ENCODE measurements at places on chromosomes 5 and 9.

GRCh38 chr5:150352244-150353031, 5.1 kb upstream of the TCOF1 start:
- peak; percentile 35 for DNase-seq

DNA sequence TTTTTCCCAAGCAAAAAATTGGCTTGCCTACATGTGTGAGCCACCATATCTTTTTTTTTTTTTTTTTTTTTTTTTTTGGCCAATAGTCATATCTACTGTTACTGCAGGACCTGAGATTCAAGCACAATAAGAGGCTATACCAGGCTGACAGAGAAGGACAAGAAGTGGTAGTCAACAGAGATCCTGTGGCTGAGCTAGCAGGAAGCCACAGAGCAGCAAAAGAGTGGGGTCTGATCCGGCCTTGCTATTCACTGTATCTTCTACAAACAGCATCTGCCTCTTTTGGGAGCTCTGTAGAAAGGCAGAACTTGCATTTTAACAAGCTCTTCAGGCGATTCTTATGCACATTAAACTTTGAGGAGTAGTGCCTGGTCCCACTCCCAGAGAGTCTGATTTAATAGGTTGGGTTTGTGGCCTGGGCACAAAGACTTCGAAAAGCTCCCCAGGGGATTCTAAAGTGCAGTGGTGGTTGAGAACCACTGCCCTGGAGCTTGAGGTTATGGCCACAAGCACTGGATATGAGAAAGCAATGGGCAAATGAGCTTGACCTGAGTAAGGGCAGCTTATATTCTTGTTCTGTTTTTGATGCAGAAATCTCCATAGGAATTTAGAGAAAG, 162.8 kb downstream of the PIK3R1 start:
- DNase-seq: no peak

DNA sequence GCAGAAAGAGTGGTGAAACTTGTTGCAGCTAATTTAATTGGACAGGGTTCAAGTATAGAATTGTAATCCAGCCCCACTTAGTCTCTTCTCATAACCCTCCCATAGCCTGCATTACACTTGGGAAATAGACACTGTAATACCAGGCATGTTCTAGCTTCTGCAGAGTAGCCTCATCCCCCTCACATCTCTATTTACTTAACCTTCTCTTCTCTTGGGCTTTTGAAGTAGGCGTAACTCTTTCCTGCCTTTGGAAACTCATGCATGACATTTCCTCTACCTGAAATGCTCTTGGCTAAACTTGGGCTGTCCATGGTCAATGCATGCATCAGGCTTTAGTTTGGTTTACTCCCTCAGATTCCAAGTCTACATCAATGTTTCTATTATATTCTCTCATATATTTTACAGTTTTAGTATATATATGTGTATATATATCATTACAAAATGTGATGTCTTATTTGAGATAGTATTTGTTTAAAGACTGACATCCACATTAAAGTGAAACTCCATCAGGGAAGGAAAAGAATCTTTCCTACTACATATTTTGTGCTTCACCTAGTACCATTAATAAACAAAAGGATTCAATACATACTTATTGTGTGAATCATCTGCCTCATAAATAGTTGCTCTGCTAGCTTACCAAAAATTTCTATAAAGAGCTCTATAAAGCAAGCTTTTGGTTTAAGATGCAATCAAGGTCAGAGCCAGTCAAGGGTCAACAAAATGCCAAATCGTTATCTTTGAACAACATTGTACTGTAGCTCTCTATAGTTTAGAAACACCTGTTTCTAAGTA, 1158.0 kb downstream of the MAT2B start:
- no peak for DNase-seq

GRCh38 chr9:12980085-12980851, 205.4 kb downstream of the LURAP1L start:
- no peak for DNase-seq

DNA sequence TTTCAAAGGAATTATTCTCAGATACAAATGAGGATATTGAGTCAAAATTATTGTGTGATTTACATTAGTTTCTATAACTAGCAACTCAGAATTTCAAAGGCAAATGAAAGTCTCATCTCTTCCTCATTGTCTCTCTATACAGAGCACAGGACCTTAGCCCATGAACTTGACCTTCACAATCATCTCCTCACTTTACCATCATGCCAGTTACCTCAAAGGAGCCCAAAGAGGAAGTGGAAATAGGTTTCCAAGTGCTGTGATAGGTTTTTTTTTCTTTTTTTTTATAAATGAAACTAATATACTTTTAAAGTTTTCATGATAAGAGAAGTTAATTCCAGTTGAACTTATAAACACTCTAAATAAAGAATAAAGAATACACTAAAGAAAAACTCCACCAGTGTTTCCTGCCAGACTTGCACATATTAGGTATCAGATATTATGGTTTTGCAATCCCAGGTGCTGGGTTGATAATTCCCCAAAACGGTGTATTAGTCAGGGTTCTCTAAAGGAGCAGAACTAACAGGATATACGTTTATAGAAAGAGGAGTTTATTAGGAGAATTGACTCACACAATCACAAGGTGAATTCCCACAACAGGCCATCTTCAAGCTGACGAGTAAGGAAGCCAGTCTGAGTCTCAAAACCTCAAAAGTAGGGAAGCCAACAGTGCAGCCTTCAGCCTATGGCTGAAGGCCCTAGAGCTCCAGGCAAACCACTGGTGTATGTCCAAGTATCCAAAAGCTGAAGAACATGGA, 50.1 kb upstream of the ADAMTS16 start:
- no peak for DNase-seq

DNA sequence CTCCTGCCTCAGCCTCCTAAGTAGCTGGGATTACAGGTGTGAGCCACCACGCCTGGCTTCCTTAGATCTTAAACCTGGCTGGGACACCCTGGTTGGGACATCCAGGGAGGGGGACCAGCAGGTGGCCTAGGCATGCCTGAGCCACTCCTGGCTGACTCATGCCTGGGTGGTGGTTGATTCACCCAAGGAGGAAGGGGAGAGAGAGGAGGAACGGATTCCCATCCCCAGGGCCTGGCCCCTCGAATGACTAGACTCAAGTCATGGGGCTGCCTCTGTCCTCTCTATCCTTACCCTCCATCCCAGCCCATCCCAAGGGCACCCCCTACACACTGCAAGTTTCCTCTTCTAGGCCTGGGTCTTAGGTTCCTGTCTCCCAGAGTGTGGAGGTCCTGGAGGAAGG, 12.7 kb downstream of the EEIG1 start:
- peak; percentile 36 for DNase-seq

DNA sequence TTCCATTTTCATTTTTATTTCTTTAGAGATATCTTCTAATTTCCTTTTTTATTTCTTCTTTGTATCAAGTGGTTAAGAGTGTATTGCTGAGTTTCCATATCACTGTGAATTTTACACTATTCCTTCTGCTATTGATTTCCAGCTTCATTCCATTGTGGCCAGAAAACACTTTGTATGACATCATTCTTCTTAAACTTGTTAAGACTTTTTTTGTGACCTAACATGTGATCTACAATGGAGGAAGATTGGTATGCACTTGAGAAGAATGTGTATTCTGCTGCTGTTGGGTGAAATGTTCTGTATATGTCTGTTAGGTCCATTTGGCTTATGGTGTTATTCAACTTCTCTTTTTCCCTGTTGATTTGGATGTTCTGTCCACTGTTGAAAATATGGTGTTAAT, 274.2 kb upstream of the PUM3 start:
- no peak for DNase-seq
